ENCODE measurements at places on chromosomes 3 and 15.

DNA sequence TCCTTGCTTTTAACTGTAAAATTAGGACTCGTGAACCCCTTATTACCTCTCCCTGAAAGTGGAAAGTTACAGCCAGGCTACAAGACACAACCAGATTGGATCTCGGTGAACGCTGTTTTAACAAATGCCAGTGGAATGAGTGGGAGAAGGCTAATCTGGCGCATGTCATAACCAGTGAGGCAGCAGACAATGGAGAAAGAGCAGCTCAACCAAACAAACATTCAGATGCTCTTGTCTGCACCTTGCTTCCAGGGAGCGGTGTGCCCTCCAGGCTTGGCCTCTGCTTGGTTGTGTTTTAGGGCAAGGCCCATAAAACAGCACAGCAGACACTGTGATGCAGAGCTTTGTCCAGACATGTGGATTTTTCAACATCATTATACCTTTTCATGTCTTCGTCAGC lies 45.9 kb upstream of the ATP1B3 start:
- DNase-seq: no peak

GRCh38 chr15:96014939-96015338 lies 315.6 kb upstream of the NR2F2 start:
- no peak for DNase-seq

DNA sequence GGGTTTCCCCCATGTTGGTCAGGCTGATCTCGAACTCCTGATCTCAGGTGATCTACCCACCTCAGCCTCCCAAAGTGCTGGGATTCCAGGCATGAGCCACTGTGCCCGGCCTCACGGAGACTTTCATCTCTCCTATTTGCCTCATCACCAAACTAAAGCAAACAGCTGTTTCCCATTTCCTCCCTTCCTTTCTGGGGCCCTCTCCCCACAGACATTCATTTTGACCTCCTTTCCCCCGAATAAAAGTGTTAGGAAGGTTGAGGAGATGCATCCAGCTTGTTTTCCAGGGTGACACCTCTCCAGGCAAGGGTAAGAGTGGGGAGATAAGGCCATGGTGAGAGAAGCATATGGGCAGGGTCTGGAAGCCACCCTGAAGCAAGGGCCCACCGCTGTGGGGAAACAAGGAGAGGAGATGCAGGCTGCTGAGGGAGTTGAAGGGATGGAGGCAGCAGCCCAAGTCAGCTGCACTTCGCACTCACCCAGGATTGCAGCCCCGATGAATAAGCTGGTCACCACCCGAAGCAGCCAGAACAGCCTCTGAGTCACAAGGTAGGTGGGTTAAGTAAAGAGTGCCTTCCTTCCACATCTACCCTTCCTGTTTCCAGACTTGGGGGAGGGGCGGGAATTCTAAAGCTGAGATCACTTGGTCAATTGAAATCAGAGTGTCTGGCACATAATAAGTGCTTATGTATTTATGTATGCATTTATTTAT lies 7.7 kb downstream of the DUOXA2 start:
- peak; percentile 77 for DNase-seq

- no peak for DNase-seq
Observed at GRCh38 chr15:33433821-33434220, 123.1 kb downstream of the RYR3 start.

DNA sequence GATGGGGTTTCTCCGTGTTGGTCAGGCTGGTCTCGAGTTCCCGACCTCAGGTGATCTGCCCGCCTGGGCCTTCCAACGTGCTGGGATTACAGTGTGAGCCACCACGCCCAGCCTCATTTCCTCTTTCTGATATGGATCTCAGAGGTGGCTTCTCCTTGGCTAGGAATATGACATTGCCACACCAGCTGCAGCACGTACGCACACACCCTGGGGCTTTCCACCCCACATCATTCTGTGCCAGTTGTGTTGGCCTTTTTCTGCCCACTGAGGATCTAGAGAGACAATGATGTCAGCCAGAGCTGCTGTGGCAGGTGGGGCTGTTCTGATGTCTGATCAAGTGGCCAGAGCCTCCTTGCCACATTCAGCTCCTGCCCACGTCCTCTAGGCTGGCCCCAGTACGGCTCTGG lies 29.0 kb downstream of the TMEM45A start:
- DNase-seq: peak; percentile 47

DNA sequence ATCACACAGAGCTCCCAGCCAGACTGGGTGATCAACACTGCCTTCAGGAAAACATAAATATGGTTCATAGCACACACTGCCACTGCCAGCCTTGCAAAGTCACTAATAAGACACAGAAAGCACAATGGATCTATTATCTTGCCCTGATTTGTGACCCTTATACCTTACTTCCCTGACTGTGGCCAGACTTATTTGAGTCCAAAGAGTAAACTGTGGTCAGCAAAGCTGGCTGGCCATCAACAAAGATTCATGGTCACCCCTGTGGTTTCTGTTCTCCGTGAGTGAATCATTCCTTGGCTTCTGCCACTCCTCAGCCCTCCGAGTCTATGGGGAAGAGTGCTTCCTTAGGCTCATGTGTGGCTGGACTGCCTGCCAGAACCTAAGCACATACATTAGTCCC lies 437.7 kb downstream of the RAP2B start:
- DNase-seq: peak; percentile 25

GRCh38 chr3:112425382-112425781 lies 73.9 kb downstream of the BTLA start:
- DNase-seq: no peak

- DNase-seq: no peak
Observed at GRCh38 chr3:79018671-79019136, 749.1 kb downstream of the ROBO1 start.

DNA sequence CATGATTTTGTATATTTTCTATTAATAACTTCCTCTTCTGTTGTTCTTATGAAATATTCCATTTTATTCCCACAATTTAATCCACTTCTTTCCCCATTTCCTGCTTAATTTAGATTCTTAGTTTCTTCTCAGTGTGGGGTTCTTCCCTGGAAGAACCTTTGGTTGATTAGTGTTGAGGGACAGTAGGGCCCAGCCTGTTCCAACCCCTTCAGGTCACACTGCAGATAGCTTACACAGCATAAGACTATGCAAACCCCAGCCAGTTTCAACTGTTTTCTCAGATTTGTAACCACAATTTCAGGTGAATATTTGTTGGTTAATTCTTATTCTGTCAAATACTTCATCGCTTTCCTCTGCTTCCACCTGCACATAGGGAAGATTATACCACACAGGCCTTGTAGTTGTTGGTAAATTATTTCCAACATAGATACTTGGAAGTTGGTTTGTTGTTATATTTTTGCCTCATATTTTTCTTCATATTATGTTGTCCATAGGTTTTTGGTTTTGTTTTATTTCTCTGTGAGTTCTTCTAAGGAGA lies 34.7 kb downstream of the AADACL2 start:
- no peak for DNase-seq

DNA sequence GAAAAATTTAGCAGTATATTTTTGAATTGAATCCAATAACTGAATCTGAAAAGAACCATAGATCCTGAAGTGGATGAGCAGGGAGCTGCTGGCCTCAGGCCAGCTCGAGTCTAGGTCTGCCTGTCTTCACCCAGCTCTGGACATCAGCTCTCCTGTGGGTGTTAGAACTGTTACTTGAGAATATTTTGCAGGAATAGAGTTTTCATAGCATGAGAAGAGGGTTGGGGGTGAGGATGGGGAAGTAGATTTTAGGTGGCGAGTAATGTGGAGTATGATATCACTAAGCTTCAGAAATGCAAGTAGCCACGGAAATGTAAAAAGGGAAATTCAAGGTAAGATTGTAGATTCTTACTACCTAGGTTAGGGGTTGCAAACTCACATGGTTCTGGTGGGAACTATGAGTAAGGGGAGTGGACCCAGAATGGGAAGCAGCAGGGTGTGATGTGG lies 6.2 kb downstream of the RAB8B start:
- DNase-seq: no peak

DNA sequence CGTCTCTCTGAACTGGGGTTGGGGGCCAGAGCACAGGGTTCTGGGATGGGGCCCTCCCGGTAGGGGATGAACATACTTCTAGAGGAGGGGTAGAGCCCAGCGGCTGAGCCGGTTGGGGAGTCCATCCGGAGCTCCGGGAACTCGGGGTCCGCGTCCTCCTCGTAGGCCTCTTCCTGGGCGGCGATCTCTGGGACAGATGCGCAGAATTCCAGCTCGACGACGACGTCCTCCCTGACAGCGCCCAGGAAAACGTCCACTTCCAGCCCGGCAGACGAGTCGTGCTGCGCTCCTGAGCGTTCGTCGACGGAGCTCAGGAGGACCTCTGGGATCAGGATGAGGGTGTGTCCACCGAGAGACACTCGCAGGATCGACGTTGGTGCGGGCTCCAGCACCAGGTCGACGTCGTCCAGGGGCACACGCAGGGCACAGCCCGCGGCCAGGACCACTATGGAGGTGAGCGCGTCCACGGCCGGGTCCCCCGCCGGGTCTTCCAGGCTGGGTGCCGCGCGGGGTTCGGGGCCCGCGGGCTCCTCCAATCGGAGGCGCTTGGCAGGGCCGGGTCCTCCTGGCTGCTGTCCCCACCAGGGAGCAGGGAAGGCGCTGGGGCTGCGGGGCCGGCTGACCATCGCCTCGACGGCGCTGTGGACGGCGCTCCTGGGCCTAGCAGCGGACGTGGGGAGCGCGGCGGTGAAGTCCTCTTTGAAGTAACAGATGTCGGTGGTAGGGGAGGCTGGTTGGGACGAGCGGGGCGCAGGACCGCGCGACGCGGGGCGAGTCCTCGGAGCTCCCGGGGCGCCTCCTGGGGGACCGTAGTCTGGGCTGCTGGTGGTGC lies 474 bp downstream of the PRR23B start:
- DNase-seq: no peak

DNA sequence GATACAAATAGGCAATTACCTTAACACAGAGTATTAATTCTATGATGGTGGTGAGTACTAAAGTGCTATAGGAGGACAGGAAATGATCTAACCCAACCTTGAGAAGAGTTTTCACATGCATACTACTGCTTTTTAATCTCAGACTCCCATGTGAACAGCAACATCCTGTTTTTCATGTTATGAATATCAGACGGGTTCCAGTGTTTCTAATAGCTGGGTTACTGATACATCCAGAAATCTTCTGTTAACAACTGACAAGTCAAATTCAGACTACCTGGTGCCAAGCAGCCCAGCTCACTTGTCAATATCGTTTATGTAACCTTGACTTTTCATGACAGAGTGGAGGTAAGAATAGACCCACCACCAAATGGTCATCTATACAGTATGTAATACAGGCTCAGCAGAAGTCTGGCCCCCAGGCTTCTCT lies 220.2 kb upstream of the COL8A1 start:
- DNase-seq: no peak

Measured in inflammatory macrophage (primary cell).